ENCODE measurements at places on chromosomes 16 and 17. TPM values are rescaled to one million over a fixed set of nuclear protein-coding genes. Genes with fewer than 3 reads are reported as not detected.

The BCAS3 gene
- total RNA-seq: 47.6 TPM

The CD300C gene
- total RNA-seq: 2.2 TPM

The CCL7 gene
- total RNA-seq: not detected

The NAGS gene
- 1.3 TPM for total RNA-seq

DNA sequence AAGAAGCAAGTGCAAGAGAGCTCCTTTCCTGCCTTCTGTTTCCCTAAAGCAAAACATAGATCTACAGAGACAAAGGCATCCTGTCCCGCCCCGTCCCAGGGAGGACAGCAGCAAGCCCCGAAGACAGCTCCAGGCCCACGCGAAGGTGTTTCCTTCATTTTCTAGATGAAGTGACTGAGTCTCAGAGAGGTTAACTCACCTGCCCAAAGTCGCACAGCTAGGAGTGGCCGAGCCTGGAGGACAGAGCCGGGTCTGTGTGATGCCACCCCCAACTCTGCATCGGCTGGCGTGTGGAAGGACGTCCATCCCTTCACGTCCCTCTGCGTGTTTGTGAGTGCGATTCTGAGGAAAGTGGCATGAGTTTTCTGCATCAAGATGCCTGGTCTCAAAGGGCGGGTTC lies 187.2 kb upstream of the CHMP6 start:
- peak; percentile 24 for DNase-seq

- no peak for DNase-seq
Observed at GRCh38 chr16:70747703-70748631, 53.0 kb downstream of the VAC14 start.

DNA sequence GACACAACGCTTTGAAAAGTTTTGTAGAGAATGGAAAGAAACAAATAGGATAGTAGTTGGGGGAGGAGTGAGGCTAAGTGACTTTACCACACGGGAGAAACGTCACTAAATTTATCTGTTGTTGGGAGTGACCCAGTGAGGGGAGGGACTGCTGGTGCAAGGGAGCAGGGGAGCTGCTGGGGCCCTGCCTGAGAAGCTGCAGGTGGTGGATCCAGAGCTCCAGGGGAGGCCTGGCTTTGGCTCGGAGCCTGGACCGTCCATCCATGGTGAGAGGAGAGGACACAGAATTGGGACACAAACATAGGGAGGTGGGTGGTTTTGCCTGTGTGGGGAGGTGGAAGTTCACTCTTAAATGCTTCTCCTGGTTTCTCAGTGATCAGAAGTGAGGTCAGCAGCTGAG lies 107.6 kb downstream of the GOSR1 start:
- no peak for DNase-seq

DNA sequence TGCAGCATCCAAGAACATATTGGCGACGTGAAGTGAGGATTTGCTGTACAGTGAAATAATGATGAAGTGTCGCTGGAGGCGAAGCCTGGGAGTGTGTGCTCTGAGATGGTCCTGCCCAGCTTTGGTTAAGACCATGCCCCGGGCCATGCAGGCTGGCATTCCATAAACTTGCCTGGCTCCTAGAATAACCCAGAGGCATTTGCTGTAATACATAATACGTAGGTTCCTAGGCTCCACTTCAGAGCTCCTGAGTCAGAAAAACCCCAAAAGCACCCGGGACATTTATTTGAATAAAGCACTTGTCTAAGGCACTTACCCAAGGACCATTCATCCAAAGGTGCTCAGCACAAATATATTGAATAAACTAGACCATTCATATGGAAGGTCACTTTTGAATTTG lies 279.3 kb downstream of the ABCC12 start:
- DNase-seq: no peak

GRCh38 chr16:56294579-56294978 lies 103.3 kb downstream of the GNAO1 start:
- DNase-seq: no peak

GRCh38 chr17:75009139-75009724 lies 3.2 kb upstream of the MRPL58 start:
- DNase-seq: no peak

GRCh38 chr17:50908860-50909764 lies 43.0 kb upstream of the TOB1 start:
- DNase-seq: peak; percentile 77

DNA sequence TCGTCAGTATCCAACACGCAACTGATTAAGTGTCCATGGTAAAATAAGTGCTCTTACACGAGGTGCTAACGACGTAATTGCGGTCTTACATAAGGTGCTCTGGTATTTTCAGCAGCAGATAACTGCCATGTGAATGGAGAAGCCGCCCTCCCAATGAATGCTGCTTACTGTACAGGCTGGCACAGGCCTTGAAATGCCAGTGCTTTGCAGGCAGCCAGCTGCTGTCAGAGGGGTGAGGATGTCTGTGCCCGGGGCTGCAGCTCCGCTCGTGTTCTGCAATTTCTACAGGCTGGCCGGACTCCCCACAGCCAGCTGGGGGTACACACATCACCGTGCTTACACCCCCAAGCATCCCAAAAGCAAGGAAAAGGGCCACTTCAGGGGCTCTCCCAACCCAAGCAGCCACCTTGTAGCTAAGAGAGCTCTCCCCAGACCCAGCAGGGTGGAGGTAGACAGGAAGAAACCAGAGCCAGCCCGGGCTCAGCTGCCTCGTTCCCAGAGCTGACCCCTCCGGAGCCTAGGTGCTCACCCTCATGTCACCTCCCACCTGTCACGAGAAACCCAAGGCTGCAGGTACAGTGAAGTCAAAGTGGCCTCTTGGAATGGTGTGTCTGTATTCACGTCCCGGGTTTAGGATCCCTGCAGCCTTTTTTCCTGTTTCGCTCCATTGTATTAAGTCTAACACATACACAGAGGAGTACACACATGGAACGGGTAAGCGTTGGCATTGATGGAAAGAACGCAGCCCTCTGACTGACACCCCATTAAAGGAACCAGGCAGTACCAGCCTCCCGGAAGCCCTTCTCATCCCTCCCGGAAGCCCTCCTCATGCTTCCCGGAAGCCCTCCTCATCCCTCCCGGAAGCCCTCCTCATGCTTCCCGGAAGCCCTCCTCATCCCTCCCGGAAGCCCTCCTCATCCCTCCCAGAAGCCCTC lies 27.2 kb upstream of the RPH3AL start:
- DNase-seq: no peak
